SIG-M5 (cell line): ENCODE measurements at places on chromosomes 11 and 22.

GRCh38 chr22:45686836-45687235 is 15.2 kb downstream of the ATXN10 start:
- DNase-seq = no peak

DNA sequence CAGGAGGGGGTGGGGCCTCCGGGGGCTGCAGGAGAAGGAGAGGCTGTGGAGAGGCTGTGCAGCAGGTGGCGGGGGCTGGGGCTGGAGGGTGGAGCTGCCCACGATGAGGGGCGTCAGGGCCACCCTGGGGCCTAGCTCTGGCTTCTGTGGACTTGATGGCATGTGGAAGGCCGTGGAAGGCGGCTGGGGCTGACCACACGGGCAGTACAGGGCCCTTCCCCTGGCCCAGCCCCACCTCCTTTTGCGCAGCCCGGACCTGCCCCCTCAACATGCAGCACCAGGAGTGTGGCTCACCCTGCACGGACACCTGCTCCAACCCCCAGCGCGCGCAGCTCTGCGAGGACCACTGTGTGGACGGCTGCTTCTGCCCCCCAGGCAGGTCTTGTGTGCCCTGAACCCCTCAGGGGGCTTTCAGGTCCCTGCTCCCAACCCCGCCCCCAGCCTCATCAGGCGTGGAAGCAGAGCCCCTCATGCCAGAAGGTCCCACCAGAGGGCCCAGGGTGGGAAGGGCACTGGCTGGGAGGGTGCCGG is 6.1 kb downstream of the MUC5B start:
- no peak for DNase-seq

DNA sequence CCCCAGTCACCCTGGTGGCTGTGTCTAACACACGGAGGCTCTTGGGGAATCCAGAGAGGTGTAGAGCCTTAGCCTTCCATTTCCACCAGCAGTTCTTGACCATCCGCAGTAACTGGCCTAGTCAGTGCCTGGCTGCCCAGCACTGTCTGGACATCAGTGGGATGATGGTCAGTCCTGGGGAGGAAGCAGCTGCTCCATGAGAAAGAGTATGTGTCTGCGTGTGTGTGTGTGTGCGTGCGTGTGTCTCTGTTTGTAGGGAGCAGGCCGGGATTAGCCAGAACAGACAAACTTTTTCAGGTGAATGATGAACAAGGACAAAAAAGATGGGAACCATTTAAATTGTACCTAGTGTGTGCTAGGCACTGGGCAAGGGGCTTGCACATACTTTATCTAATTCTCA is 109.3 kb upstream of the SYT13 start:
- DNase-seq = no peak

DNA sequence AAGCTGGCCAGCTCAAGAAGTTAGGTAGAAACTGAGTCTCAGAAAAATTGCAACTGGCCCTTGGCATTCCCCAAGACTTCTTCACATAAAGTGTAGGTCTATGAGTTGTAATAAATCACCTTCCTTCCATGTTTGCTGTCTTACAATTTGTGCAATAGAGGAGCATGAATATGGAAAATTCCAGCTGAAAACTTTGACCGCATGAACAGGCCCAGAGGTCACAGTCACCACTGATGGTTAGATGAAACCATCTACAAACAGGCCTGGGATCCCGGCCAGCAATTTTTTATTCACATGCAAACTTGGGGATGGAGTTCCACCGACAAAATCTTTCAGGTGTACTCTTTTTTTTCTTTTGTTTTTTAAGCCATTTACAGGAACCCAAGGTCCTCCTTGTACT is 88.1 kb downstream of the SERGEF start:
- DNase-seq = no peak

- no peak for DNase-seq
Measured at GRCh38 chr11:83272627-83273026, 13.5 kb downstream of the CCDC90B start.

DNA sequence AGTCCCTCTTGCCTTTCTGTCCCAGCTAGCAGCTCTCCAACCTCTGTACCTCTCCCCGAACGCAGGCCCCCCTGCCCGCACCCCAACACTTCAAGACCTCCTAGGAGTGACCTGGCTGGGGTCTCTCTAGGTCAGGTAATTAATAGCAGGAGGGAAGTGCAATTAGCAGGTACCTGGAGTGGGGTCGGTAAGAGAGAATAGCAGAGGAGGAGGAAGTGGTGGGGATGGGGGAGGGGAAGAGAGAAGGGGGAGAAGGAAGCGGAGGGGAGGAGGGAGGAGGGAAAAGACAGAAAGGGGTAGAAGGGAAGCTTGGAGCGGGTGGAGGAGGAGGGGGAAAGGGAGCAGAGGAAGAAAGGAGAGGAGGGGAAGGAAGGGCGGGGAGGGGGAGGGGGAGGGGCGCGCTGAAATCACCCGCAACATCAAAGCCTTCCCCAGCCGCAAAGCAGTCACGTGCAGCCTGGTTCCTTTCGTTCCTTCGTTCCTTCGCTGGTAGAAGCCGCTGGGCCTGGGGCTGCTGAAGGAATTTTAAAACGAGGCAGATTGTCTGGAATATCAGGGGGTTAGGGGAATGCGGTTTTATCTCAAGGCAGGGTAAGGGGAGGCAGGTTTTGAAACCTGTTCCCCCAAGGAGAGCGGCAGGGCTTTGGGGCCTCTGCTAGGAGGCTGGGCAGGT is 29.3 kb upstream of the TCF20 start:
- no peak for DNase-seq

DNA sequence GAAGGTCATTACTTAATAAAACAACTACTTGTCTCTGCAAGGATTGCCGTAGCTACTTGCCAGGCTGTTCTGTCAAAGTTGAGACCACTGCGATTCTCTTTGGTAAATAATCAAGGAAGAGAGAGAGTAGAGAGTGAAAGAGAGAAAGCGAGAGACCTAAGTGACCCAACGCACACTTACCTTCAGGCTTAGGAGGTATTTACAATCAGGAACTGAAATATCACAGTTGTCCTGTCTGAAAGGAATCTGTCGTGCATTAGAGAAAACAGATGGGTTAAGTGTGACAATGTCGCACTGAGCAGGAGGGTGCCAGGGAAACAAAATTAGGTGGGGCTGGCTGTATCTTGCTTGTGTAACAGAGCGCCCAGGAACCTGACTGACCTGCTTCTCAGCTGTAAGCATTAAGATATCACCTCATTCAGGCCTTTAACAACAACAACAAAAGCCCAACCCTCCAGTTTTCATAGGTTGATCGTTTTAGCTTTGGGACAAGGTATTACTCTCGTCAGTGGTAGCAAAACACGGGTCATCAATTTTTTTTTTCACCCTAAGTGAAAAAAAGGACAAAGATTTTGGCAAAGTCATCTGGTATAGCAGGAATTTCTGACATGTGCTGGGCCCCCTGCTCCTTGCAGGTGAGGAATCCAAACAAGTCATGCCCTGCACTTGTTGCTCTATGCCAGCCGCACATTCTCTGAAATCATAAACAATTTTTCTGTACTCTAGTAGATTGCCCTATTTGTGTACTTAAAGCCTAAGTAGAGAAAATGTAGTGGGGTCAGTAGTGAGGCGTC is at the start of gene MUC15:
TSS of gene MUC15 (minus strand) at position 403 of the 794 bp plus-strand sequence. CDS start 5,169 bp downstream, outside the sequence.
- no peak for DNase-seq
